Progenitor cell of endocrine pancreas (in vitro differentiated cells): ENCODE measurements at places on chromosomes 3 and 15. TPM values are rescaled to one million over a fixed set of nuclear protein-coding genes. Genes with fewer than 3 reads are reported as not detected.

LRRC2 gene
- not detected in 2 replicates for total RNA-seq

DNA sequence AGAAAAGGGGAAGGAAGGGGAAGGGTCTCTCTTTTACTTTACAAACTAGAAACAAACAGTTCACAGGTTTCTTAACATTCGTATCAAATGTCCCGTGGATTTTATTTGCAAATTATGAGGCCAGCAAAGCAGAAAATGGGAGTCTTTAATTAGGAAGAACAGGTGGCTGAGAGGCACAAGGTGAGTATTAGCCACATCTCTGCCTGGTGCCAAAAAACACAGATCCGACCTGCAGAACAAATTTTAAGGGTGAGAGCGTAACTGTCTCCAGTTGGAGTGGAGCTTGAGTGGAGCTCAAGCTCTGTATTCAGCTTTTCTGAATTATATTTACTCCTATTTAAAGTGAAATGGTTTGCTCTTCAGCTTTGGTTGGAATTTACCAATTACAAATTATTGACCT is 1004.9 kb downstream of the FHIT start:
- no peak overlapping the region for H3K4me3 ChIP-seq
- no peak overlapping the region for H3K27ac ChIP-seq
- no peaks in the 10 kb centered on the region for H3K36me3 ChIP-seq

XPC gene
- 40.1 and 43.0 TPM in 2 replicates for total RNA-seq

- no peak overlapping the region for H3K27ac ChIP-seq
- peaks cover 3% of the 10 kb centered on the region for H3K4me1 ChIP-seq
- H3K4me3 ChIP-seq: peak overlapping the region; percentile 86
- peaks cover 35% of the 10 kb centered on the region for H3K27me3 ChIP-seq
- H3K36me3 ChIP-seq: no peaks in the 10 kb centered on the region
Measured at GRCh38 chr15:75739791-75740190, 27.1 kb upstream of the CSPG4 start.

- DNase-seq: no peak
- peak overlapping the region; percentile 14 for H3K27ac ChIP-seq
- peaks cover 53% of the 10 kb centered on the region for H3K27me3 ChIP-seq
- peak overlapping the region; percentile 73 for H3K4me3 ChIP-seq
- peaks cover 3% of the 10 kb centered on the region for H3K36me3 ChIP-seq
Measured at GRCh38 chr3:184230603-184231528, 1.5 kb downstream of the VWA5B2 start.

DNA sequence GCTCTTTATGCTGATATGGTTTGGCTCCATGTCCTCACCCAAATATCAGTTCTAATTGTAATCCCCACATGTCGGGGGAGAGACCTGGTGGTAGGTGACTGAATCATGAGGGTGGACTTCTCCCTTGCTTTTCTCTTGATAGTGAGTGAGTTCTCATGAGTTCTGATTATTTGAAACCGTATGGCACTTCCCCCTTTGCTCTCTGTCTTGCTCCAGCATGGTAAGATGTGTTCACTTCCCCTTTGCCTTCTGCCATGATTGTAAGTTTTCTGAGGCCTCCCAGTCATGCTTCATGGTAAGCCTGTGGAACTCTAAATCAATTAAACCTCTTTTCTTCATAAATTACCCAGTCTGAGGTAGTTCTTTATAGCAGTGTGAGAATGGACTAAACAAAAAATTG is 107.6 kb downstream of the IMPG2 start:
- peaks cover 3% of the 10 kb centered on the region for H3K27me3 ChIP-seq
- H3K27ac ChIP-seq: no peak overlapping the region
- peaks cover 2% of the 10 kb centered on the region for H3K36me3 ChIP-seq
- H3K4me3 ChIP-seq: no peak overlapping the region
- H3K4me1 ChIP-seq: no peaks in the 10 kb centered on the region

DNA sequence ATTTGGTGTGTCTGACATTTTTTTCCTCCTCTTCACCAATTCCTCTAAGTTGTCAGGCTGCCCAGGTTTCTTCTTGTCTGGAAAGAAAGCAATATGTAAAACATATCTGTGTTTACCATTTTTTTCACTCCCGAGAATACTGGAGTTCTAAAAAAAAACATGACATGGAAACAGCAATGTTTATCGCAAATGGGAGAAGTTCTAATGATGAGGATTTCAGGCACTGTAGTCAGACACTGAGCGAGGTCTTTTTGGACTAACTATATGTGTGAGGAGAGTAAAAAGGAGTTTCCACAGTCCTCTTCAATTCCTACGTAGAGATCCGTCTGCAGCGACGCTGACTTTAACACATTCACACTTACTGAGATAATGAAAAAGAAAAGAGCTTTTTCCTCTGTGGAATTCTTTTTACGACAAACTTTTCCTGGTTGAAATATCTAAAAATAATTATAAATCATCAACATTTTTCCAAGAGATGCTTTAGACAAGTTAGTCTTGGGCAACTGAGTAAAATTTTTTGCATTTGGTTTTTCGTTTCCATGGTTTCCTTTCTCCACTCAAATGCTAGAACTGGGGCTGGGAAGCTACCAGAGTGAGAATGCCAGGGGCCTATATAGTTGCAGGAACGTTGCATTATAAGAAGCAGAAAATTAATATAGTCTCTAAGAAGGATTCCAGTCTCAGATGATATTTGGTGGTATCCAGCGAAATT is 8.4 kb upstream of the SETMAR start:
- H3K27ac ChIP-seq: no peak overlapping the region
- DNase-seq: no peak
- H3K4me1 ChIP-seq: no peaks in the 10 kb centered on the region
- no peaks in the 10 kb centered on the region for H3K36me3 ChIP-seq
- H3K27me3 ChIP-seq: peaks cover 3% of the 10 kb centered on the region

GMPS gene
- total RNA-seq: 74.5 and 76.0 TPM in 2 replicates
